ENCODE measurements at places on chromosomes 1 and 21.

DNA sequence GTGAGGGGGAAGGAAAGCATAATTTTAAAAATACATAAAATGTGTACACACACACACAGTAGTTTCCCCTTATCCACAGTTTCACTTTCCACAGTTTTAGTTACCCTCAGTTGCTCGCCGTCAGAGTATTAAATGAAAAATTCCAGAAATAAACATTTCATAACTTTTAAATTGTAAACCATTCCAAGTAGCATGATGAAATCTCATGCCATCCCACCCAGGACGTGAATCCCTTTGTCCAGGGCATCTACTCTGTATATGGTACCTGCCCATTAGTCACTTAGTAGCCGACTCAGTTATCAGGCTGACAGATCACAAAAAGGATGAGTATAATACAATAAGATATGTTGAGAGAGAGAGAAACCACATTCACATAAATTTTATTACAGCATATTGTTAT, 36.2 kb downstream of the EPS15 start:
- DNase-seq, result no peak

GRCh38 chr1:48701445-48701844, 75.2 kb downstream of the BEND5 start:
- no peak for DNase-seq

DNA sequence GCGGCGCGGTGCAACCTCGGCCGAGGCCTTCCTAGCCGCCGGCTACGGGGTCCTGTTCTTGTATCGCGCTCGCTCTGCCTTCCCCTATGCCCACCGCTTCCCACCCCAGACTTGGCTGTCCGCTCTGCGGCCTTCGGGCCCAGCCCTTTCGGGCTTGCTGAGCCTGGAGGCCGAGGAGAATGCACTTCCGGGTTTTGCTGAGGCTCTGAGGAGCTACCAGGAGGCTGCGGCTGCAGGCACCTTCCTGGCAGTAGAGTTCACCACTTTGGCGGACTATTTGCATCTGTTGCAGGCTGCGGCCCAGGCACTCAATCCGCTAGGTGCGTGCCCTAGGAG, 379 bp downstream of the PPCS start:
- DNase-seq, result peak; percentile 16

- peak; percentile 68 for DNase-seq
Measured at GRCh38 chr1:160724465-160725242, 13.0 kb upstream of the CD48 start.

DNA sequence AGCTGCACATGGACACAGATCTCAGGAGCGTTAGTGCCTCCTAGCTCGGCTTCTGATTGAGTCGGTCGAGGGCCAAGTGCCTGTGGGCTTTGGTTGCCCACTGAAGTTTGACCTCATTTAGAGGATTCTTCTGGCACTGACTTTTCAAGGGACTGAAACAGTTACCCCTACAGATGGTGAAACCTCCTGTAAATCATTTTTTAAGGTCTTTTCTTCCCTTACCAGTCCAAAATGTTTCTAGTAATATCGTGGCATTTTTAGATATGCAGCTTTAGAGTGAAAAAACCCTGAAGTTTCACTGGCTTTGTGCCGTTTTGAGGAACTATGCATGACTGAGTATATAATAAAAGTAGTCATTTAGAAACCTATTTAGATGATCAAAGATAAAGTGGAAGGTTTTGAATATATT, 34.7 kb upstream of the L1TD1 start:
- DNase-seq, result no peak

DNA sequence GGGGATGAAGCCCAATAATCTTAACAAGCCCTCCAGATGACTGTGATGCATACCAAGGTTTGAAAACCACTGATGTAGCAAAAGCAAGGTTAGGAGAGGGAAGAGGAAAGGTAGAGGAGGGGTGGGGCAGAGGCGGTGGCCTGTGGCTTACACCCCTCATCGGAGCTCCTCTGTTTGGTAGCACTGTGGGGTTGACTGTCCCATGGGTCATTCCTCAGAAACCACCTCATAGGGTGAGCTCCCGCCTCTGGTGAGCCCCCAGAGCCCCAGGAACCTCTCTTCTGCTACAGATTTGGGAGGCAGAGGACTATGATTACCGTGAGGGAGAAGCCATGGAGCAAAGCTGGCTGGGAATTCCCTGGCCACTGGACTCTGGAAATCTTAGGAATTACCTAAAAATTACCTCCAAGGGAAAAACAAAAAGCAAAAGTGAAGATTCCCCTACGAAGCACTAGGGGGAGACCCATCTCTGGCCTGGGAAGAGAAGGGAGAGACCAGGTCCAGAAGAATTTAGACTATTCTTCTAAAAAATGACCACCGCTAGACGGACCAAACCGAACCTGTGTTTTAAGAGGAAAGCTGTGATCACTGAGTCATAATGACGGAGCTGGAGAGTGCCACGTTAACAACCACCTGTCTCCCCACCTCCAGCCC, 1.5 kb upstream of the RASSF5 start:
- no peak for DNase-seq

- no peak for DNase-seq
Measured at GRCh38 chr1:161483361-161483760, 21.9 kb upstream of the FCGR2A start.

DNA sequence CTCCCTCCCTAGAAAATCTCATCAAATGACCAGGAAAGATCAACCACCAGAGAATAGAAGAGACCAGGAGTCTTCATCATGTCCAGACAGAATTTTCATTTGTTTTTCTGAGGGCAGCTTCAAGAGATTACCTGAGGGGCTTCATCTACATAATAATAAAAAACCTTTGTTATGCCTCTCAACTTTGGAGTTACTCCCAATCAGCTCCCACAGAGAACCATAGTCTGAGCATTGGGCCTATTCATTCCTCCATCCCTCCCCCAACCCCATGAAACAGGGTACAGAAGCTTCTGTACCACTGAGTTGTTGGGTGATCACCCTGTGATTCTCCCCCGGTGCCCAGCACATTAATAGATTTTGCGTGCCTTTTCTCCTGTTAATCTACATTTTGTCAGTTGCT, 53.3 kb upstream of the PRRC2C start:
- no peak for DNase-seq

GRCh38 chr1:61282387-61282786, 200.0 kb downstream of the NFIA start:
- DNase-seq, result no peak

GRCh38 chr1:20262810-20263534, 27.7 kb upstream of the VWA5B1 start:
- no peak for DNase-seq

- DNase-seq, result no peak
Measured at GRCh38 chr1:90198616-90199332, 203.9 kb downstream of the ZNF326 start.

DNA sequence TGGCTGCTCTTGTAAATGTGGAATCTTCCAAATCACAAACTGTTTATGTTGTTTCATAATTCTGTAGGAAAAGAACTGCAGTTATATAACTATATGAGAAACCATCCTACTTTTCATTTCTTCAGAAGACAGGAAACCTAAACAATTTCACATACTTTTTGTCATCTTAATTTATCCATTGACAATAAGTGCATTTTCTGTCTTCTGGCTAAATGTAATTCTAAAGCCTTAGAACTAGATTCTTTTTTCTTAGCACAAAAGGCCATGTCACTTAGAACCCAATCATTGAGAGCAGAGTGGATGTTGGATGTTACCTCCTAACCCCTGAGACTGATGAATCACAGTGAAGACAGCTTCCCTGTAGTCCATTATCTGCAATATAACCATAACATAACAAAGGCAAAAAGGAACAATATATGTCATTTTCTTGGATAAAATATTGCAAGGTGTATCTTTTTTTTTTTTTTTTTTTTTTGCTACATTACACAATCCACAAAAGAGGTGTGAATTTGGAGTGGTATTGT, 410.2 kb upstream of the PRMT6 start:
- DNase-seq, result no peak

DNA sequence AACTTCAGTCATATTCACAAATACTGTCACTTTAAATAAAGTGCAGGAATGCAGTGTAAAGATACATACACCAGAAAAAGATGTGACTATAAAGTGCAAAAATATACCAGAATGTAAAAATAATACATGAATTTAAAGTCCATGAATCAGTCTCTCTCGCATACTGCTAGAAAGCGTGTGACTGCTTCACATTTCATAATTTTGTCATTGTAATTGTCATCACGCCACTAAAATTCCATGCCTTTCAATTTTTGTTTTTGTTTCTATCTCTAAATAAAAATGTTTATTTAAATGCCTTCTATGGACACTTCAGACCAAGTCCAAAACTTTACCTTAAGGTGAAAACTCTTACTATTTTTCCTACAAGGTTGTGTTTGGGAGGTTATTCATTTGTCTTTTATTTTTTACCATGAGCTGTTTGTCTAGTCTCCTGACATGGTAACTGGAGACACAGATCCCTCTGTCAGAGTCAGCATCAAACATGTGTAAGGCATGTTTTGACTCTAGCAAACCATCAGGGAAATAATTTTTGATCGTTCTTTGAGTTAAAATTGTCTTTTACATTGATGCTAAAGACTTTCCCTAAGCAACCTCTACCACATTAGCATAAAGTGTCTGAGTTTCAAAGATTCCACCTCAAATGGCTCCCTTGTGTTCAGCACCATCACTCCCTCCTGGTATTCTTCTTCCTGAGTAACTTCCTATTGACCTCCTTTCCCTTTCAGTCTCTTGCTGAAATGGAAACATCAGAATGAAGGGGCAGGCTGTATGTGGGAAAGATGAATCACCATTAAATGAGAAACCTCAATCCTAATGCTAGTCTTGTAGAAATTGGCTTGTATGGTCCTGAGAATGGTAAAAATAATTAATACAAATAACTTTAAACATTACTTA, 14.0 kb upstream of the AIM2 start:
- DNase-seq, result no peak

GRCh38 chr1:7378346-7379130, 392.6 kb upstream of the VAMP3 start:
- DNase-seq, result no peak

DNA sequence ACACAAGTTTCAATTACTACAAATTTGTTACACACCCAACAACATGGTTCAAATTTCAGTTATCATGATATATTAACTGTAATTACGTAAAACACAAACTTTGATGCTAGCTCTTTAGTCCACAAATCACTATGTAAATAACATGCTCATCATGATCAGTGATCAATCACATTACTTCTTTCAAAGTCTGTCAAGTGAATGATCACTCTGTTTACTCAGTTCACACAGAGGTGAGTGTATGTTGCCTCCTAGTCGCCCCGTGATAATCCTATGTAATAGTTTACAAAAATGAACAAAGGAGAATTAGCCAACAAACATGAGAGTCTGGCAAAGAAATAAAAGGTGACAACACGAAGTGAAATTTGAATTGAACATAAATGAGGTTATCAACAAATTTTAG, 14.3 kb downstream of the EDEM3 start:
- no peak for DNase-seq

DNA sequence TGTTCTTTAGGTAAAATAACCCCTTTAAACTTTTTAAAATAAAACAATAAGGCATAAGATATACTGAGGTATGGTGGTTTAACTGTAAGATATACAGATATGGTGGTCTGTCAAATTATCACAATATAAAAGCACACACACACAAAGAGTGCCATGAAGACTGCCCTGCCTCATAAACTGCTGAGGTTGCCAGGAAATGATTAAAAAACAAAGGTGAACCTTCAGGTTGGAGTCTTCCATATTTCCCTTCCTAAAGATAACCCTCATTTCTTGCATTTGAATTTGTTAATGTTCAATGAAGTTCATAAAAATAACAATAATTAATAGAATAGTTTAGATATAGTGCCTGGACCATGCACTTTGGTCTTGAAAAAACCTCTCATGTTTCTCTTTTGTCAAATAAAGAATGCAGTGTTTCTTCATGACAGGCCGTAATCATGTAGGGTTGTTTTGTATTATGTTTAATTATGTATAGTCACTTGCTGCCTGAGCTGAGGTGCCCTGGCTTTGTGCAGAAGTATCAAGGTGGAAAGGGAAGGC, 123.6 kb upstream of the B3GALT2 start:
- no peak for DNase-seq

- no peak for DNase-seq
Measured at GRCh38 chr1:45785583-45785982, 17.8 kb upstream of the MAST2 start.

DNA sequence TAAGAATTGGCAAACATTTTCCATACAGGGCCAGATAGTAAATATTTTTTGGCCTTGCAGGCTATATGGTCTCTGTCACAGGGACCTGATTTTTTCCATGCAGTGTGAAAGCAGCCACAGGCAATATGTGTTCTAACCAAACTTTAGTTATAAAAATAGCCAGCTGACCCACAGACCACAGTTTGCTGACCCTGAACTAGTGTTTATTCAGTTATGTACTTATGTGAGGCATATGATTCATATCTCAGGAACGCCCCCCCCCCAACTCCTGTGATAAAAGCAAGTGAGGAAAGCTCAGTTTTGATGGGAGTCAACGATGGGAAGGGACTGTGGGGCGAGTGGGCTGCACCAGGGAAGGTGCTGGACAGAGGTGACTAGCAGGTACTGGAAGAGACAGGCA, 80.1 kb downstream of the HMGB4 start:
- no peak for DNase-seq

GRCh38 chr1:1199141-1199960, 7.0 kb downstream of the TNFRSF18 start:
- DNase-seq, result no peak

- no peak for DNase-seq
Measured at GRCh38 chr1:193799948-193800690, 613.7 kb upstream of the B3GALT2 start.

- peak; percentile 59 for DNase-seq
Measured at GRCh38 chr1:46767649-46768282, 31.1 kb upstream of the CYP4B1 start.

DNA sequence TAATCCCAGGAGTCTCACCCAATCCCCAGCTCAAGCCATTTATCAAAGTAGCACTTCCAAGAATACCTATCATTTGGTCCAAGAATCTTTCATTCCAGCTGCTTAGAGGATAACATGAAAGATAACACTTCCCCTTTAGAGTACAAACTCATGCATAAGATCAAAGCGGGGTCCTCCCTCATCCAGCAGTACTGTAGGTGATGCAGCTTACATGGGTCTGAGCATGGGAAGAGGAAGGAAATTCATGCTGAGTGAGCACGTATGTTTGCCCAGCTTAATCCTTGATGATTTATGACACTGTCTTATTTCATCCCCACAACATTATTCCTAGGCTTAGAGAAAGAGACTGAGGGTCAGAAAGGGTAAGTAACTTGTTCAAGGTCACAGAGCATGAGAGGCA, 167.1 kb upstream of the GJB5 start:
- no peak for DNase-seq

- no peak for DNase-seq
Measured at GRCh38 chr1:59125154-59125553, 171.7 kb upstream of the FGGY start.

DNA sequence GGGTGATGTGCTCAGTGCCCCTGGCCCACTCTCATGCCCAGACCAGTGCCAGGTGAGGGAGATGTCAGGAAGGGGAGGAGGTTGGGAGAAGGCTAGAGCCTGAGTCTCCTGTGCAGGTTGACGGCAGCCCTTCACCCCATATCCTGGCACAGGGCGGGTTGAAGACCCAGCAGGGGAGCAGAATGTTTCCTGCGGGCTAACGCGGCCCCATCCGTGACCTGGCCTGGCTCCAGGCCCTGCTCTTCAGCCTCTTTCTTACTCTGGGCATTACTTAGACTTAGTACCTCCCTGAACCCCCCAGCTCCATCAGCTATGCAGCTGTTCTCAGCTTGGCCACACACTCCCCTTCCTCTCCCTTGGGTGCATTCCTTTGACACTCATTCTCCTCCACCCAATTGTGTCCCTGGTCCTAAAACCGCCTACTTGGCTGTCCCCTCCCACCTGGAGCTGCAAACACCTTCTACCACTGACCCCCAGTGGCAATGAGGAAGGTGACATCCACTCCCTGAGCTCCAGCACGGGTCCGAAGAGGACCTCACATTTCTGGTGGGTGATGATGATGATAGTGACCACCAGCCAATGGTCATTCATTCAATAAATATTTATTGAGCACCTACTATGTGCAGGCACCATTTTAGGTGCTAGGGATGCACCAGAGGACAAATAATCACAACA, 179.0 kb downstream of the PTPRU start:
- no peak for DNase-seq

All from NCI-H187 (cell line).